ENCODE measurements at places on chromosomes 4 and X.
A peak's percentile ranks its signal among the peaks of the same experiment; 100 is the strongest.

GRCh38 chrX:133606990-133607389 lies 191.7 kb upstream of the GPC4 start:
- no peak for DNase-seq

DNA sequence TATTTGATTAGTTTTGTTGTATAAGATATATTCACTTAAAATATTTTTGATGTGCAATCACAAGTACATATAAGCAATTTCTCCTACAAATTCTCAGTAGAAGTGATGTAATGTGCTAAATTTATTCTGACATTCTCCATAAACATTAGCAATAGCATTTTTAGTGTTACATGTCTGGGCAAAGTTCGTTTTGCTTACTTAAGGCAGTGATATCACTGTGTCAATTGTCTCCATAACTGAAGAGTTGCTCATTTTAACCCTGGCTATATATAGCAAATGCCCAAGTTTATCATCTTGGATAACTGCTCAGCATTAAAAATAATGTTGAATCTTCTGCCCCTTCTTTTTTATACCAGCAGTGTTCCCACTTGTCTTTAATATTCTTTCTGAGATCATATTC lies 340.0 kb upstream of the NDST4 start:
- DNase-seq, result no peak

DNA sequence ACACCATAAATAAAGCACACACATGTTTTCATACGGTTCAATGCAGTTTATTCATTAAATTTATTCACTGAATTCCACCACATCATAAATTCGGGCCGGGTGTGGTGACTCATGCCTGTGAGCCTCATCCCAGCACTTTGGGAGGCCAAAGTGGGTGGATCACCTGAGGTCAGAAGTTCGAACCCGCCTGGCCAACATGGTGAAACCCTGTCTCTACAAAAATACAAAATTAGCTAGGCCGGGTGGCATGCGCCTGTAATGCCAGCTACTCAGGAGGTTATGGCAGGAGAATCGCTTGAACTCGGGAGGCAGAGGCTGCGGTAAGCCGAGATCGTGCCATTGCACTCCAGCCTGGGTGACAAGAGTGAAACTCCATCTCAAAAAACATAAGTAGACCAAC lies 131.6 kb downstream of the PDS5A start:
- no peak for DNase-seq

DNA sequence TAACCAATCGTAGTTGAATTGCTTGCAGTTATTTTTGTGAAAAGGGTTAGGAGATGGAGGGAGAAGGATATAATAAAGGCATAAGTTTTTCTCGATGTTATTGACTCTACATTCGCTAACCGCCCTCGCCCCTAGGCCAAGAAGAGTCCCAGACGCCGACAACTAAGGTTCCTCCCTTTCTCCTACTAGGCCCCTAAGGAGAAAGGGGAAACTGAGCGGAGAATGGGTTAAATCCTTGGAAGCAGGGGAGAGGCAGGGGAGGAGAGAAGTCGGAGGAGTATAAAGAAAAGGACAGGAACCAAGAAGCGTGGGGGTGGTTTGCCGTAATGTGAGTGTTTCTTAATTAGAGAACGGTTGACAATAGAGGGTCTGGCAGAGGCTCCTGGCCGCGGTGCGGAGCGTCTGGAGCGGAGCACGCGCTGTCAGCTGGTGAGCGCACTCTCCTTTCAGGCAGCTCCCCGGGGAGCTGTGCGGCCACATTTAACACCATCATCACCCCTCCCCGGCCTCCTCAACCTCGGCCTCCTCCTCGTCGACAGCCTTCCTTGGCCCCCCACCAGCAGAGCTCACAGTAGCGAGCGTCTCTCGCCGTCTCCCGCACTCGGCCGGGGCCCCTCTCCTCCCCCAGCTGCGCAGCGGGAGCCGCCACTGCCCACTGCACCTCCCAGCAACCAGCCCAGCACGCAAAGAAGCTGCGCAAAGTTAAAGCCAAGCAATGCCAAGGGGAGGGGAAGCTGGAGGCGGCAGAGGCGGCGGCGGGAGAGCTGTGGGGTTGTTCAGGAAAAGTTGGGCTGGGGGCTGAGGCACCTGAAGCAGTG lies 5.9 kb downstream of the ATOH1 start:
- no peak for DNase-seq

DNA sequence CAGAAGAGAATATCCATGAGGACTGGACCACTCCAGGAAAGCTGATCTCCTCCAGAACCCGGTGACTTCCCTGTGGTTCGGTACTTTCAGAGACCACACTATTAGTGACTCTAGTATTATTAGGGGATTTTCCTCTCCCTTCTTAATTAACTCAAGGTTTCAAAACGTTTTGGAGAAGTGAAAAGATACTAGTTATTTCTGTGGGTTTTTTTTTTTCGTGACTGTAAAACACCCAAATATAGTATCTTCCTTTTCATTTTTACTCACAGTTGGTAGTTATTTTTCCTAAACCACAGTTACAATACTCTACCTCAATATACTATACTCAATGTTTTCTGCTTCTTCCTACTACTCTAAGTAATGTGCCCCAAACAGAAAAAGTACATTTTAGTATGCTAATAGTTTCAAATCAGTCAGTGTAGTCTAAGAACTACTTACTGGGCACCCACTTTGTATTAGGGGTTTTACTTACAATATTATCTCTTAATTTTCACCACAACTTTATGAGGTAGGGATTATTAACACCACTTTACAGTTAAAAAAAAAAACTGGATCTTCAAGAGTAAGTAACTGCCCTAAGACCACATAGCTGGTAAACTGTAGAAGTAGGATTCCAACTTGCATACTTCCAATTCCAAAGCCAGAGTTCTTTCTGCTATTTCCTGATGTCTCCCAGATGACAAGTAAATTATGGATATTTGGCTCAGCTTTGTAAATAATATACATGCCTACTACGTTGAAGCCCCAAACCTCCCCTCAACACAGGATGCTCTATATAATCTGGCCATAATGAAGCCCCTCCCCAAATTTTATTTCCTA lies 45.0 kb downstream of the SLC9A7 start:
- DNase-seq, result no peak

GRCh38 chr4:10185518-10186227 lies 69.1 kb upstream of the WDR1 start:
- DNase-seq, result no peak

GRCh38 chr4:143341186-143341755 lies 4.6 kb downstream of the GAB1 start:
- peak; percentile 13 for DNase-seq

- DNase-seq, result no peak
These were observed 6.4 kb downstream of the ZCCHC18 start for GRCh38 chrX:104118765-104119164.

DNA sequence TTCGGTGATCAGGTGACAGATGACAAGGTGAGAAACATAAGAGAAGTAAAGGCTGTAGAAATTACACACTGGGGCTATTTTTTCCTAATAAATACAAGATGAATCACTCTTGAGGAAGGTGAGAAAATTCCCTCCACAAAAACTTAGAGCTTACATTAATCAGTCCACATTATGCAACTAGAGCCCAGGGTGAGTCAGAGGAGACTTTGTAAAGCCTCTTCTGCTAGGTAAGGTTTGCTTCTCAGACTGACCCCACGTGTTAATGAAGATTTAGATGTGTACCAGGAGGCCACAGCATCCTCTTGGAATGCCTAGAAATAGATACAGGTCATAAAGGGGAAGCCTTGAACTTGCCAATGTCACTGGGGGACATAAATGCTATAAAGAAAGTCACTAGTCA lies 396.0 kb upstream of the SMIM31 start:
- no peak for DNase-seq

DNA sequence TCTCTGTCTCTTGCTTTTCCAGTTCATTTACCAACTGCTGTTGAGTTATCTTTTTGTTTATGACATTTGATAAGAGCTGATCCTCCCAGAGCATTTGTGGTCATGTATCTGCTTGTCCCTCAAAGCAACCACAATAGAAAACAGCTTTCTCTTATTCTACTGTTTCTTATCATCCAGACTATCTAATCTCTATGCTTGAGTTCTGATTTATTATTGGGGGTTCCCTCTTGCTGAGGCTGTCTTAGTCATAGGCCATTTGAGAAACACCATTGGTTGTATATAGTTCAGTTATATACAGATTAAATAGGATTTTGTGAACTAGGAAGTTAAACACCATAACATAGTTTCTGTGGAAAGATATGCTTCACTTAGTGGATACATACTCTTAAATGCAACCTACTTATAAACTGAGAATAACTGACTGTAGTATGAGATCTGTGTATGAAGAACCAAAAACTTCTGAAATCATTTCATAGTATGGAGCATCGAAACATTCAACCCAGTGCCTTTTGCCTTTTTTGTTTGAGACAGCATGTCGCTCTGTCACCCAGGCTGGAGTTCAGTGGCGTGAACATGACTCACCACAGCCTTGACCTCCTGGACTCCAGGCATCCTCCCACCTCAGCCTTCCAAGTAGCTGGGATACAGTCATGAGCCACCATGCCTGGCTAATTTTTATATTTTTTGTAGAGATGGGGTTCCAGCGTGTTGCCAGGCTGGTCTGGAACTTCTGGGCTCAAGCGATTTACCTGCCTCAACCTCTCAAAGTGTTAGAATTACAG lies 75.8 kb downstream of the STIM2 start:
- DNase-seq, result no peak

GRCh38 chr4:80266253-80266901 lies at the start of gene FGF5:
TSS of gene FGF5 (plus strand) at chr4:80266664. CDS start at chr4:80266825, 161 bp downstream.
- DNase-seq, result peak; percentile 33

DNA sequence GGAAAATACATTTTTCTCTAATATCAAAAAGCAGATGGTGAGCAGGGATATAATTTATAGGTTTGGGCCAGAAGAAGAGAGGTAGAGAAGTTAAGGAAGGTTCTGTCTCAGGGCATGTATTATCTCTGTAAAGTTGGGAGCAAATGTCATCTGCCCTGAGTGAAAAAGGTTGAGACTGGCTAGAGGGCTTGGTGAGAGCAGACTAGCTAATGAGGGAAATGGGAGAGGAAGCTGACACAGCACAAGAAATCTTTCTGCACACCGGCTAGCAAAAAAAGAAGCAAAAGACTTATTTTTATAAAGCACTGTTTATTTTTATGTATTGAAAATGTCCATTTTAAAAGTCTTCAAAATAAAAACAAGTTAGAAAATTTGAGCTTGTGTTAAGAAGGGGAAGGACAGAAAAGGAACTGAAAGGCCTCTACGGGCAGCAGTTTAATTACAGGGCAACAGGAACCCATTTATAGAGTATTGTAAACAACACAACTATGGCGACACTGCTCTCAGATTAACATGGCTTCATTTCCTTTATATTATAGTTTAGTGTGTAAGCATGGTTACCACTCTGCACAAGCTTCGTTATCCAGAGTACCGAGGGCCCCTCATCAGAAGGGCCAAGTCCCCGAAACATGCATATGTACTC lies 17.4 kb downstream of the CD40LG start:
- DNase-seq, result no peak

DNA sequence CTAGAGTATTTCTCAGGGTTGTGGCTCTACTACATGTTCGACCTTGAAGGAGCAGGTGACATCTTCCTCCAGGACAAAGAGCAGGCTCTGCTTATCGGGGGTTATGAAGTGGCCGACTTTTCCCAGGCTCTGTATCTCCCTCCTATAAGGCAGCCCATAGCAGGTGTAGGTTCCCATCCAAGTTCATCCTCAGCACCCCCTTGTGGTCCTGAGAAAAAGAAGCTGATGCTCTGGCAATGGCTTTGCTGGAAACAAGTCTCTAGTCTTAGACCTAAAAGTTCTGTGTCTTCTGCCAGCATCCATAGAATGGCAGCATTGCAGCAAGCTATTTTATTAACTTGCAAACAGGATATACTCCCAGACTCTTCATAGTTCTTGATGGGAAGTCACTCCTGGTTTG lies 836.6 kb upstream of the PRKX start:
- DNase-seq, result no peak

- DNase-seq, result no peak
These were observed 26.2 kb upstream of the TMEM150C start for GRCh38 chr4:82587826-82588540.

DNA sequence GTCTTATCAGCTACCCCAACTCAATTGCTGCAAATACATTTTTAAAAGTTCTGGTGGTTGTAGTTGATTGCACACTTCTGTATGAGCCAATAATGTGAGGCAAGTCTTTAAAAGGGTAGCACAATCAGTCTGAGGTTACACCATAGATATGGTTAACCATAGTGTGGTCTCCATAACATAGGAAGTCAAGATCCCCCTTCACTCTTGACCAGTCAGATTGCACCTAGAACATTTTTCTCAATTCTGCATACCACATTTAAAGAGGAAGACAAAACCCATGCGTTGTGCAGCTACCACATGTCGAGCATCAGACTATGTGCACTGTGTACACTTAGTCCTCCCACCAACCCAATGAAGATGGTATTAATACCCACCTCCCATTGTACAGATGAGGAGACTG lies 26.5 kb upstream of the CYBB start:
- DNase-seq, result no peak

- DNase-seq, result no peak
These were observed 174.3 kb downstream of the ATP10D start for GRCh38 chr4:47659342-47659741.

- no peak for DNase-seq
These were observed 673 bp downstream of the PARM1 start for GRCh38 chr4:74933562-74934015.

DNA sequence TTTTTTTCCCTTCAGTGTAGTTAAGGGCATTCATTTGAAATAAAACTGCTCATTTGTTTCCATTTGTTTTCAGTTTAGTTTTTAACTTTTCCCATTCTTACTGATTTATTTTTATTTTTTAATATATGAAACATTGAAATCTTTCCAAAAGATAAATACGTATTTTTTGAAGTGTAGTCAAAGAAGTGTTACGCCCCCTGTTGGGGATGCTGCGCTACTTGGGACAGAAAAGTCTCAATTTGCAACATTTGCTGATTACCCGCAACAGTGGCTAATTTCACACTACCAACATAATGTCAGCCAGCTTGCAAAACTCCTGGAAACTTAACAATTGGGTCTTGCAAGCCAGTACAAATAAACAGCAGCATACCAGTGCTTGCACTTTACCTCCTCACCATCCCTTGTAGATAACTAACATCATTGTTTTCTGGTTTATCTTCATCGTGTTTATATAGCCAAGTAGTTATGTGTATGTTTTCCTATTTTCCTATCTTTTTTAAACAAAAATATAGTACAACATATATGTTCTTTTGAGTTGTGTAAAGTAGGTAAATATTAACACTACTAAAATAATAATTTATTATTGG lies 158.6 kb downstream of the STPG2 start:
- no peak for DNase-seq

- no peak for DNase-seq
These were observed 11.5 kb downstream of the CPLX1 start for GRCh38 chr4:814312-814850.

- DNase-seq, result no peak
These were observed 3.9 kb downstream of the P2RY8 start for GRCh38 chrX:1533058-1533457.

GRCh38 chr4:180189666-180190065 lies 2053.5 kb upstream of the TENM3 start:
- DNase-seq, result no peak

GRCh38 chrX:10198254-10198653 lies 41.5 kb downstream of the CLCN4 start:
- DNase-seq, result no peak
